ENCODE measurements at places on chromosomes 2 and 18.

DNA sequence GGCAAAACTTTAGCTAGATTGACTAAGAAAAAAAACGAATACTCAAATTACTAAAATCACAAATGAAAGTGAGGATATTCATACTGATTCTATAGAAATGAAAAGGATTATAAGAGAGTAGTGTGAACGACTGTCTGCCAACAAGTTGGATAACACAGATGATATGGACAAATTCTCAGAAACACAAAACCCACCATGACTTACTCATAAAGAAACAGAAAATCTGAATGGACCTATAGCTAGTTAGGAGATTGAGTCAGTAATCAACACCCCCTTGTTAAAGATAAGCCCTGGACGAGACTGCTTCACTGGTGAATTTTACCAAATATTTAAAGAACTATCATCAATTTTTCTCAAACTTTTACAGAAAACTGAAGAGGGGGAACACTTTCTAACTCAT lies 108.8 kb upstream of the TMEM200C start:
- DNase-seq: no peak

GRCh38 chr2:55048508-55049042 lies 1.7 kb downstream of the RTN4 start:
- DNase-seq: no peak

- no peak for DNase-seq
Observed at GRCh38 chr2:23246992-23247683, 137.8 kb upstream of the KLHL29 start.

DNA sequence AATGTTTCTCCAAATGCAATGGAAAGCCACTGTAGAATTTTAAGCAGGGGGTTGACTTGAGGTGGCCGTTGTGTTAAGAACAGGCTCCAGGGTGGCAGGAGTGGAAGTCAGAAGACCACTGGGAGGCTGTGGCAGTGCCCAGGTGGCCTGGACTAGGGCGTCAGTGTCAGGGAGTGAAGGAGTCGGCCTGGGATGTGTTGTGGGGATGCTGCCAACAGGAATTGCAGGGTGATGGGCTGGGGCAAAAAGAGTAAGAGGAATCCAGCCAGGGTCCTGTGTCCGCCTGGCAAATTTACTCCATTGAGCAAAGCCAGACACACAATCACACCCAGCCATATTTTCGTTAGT lies 55.1 kb downstream of the ACAA2 start:
- DNase-seq: no peak

DNA sequence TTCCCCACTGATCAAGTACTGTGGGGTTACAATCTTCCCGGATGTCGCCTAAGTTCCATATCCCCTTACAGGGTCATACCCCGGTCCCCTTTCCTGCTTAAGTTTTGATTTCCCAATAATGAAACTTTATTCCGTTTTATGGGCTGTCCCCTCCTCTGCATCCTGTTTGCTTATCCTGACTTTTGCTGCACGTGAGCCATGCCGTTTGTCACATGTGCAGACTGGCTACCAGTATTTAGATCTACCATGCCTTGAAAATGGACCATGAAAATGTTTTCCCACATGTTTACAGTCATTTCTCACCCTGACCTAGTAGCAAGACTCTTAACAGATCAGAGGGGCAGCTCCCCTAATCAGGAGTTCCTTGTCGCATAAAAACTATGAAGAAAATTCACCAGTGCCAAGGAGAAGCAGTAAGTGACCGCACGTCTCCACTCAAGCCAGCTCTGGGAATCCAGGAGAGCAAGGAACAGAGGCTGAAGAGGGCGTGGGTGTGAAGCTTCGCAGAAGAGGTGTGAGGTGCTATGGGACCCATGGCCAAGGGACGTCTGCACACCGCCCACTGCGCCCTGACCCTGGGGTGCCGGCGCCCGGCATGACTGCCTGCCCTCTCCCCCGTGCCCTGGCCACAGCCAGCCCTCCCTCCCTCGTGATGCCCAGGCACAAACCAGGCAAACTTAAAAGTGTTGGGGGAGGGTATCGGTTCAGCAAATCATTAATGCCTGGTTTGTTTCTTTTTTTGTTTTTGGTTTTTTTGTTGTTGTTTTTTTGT lies 440.8 kb upstream of the SALL3 start:
- DNase-seq: no peak

- no peak for DNase-seq
Observed at GRCh38 chr2:11786592-11786991, 40.2 kb downstream of the LPIN1 start.

DNA sequence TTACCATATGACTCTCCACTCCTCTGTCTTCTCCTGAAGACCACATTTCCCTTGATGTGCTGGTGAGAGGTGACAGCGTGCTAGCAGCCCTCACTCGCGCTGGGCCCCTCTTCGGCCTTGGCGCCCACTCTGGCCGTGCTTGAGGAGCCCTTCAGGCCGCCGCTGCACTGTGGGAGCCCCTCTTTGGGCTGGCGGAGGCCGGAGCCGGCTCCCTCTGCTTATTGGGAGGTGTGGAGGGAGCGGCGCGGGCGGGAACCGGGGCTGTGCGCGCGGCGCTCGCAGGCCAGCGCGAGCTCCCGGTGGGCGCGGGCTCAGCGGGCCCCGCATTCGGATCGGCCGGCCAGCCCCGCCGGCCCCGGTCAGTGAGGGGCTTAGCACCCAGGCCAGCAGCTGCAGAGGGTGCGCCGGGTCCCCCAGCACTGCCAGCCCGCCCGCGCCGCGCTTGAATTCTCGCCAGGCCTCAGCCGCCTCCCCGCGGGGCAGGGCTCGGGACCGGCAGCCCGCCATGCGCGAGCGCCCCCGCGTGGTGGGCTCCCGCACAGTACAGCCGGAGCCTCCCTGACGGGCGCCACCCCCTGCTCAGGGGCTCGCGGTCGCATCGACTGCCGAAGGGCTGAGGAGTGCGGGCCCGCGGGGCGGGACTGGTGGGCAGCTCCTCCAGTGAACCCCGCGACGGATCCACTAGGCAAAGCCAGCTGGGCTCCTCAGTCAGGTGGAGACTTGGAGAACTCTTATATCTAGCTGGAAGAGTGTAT lies 246.6 kb upstream of the REG3G start:
- no peak for DNase-seq

DNA sequence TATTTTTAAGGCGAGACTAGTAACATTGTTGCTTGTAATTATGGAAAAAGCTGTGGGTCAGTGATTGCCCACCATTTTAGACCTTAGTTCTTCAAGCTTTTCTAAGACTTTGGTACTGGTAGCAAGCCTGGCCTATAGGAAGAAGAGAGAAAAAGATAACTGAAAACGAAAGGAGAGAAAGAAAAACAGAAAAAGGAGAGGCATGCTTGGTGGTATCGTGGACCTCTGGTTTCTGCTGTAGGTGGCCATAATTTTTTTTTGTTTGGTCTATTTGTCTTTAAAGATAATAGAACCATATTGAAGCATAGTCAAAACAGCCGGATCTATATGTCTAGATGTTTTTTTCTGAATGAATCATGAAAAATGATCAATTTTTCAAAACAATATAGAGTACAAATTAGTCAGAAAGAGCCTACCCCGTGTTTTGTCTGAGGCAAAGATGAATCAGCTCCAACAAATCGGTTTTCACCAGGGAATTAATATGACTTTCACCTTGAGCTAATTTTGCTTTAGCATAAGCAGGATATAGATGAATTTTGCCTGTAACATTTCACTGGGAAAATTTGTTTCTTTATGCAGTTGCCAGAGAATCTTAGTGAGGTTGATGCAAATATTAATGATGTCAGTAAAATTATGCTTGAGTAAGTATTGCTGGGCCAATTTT lies 45.7 kb downstream of the CCDC85A start:
- no peak for DNase-seq

DNA sequence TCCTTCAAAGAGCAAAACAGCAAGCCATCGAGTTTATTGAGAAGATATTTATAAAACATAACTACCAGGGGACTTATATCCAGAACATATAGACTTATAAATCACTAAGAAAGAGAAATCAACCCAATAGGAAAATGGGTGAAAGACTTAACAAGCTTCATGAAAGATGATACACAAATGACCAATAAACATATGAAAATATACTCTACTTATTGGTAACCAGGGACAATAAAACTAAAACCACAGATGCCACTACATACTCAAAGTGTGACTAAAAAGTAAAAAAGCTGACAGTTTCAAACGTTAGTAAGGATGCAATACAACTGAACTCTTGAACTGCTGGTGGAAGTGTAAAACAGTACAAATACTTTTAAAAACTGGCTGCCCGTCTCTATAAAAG lies 154.3 kb downstream of the TMEM163 start:
- no peak for DNase-seq

GRCh38 chr2:233994151-233994550 lies 56.4 kb upstream of the SPP2 start:
- no peak for DNase-seq

- DNase-seq: no peak
Observed at GRCh38 chr2:234245945-234246344, 195.4 kb downstream of the SPP2 start.

DNA sequence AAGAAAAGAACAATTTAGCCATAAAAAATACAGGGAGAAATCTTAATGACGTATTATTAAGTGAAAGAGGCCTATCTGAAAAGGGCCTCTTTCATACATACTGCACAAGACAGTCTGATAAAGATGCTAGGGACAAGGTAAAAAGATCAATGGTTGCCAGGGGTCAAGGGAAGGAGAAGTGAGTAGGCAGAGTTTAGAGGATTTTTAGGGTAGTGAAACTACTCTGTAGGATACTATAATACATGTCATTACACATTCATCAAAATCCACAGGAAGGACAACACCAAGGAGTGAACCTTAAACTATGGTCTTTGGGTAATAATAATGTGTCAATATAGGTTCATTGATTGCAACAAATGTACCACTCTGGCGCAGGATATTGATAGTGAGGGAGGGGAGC lies 289.3 kb downstream of the FSIP2 start:
- DNase-seq: no peak

DNA sequence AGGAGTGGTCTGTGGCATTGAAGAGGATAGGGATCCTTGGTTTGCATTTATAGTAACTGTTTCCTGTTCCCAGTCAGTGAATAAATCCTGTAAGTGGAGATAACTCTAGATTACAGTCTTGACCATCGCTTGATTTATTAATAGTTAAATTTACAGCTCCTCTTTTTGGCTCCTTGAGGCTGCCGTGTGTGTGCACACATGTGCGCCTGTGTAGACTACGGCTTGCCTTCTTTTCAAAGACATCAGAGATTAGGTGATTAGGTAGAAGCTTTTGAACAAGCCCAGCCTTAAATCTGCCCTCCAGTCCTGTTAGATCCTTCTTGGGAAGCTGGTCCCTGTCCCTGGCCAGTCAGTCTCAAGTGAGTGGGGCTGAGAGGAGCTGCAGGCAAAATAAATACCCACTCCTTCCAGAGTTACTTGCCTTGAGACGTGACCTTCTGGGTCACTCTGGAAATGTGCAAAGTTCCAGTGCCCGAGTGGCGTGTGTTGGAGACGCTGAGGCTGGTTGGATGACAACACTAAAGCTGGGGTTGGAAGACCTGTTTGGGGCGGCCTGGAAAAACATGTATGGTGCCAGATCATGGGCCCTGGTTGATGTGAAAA lies 32.0 kb downstream of the TCF7L1 start:
- no peak for DNase-seq

- DNase-seq: no peak
Observed at GRCh38 chr2:9251154-9252001, 44.8 kb downstream of the ASAP2 start.

Measured in activated CD4-positive, alpha-beta T cell treated with anti-CD3 and anti-CD28 coated beads, Interleukin-2, amount 50 U/mL, for 1 hour (primary cell).